Neuronal stem cell (in vitro differentiated cells): ENCODE measurements at places on chromosomes 16 and 17.

DNA sequence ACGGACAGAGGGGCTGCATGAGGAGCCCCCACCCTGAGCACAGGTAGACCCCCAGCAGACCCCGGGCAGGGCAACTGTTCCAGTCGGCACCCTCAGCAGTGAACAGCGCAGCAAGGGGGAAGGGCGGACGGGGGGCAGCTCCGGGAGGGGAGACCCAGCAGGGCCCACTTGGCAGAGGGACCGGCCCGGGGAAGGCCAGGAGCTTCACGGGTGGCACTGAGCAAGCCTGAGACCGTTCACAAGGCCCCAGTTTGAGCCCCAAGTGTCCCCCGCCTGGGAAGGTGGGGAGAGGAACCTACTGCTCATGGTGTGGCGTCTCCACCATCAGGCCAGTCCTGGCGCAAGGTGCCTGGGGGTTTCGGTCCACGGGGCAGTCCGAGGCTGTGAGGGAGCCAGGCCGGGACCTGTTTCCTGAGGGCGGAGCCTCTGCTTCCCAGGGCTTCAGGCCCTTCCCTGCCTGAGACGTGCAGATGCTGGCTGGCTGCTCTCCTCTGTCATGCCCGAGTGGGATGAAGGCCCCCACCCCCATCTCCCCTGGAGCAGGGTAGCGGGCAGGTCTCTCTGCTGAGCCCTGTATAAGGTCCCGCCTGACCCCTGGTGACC, 54.4 kb upstream of the GNG13 start:
- no peak for DNase-seq

DNA sequence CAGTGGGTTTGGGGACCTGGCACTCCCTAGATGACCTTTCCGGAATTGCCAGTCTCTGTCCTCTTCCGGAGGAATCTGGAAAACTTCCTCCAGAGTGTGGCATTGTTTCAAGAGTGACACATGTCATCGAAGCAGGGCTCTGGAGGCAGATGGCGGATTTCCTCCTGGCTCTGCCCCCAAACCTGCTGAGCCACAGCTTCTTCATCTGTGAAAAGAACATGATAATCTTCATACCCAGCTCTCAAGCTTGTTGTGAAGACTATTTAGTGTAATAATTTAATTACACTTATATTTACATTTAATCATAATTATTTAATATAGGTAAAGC, 19.7 kb upstream of the TEX2 start:
- no peak for DNase-seq

GRCh38 chr17:4788807-4789700, at the start of gene GLTPD2:
TSS of gene GLTPD2 (plus strand) at chr17:4788964. CDS start at chr17:4789012, 48 bp downstream.
- DNase-seq, result peak; percentile 29

DNA sequence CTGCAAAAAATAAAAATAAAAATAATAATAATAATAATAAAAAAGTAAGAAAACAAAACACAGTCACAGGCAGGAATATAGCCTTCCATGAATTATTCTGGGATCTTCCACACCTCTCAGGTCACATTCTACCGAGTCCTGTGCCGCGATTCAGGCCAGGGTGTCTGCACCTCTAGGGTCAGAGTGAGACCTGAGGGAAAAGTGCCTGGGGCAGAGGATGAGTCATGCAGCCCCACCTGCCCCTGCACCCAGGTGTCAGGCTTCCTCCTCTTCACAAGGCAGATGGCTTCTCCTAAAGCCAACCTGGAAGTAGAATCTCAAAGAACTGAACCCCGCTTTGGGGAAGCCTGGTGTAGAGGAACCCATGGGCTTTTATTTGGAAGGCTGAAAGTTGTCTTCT, 283.7 kb downstream of the CPPED1 start:
- no peak for DNase-seq

DNA sequence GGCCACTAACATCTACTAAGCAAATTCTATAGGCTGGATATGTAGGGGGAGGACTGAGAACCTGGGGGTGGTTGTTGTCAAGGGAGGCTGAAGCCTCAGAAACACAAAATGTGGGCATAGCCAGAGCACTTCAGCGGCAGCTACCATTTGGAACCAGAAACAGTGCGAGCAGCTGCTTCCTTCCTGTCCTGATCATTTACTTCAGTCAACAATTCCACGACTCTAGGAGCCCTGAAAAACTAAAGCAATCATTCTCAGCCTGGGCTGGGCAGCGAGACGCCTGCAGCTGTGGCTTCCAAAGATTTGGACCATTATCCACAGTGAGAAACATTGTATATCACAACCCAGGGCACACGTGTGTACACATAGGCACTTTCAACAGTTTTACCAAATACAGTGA, 93.9 kb upstream of the WSCD1 start:
- no peak for DNase-seq

- no peak for DNase-seq
Measured at GRCh38 chr16:491220-491919, 36.1 kb upstream of the CAPN15 start.

DNA sequence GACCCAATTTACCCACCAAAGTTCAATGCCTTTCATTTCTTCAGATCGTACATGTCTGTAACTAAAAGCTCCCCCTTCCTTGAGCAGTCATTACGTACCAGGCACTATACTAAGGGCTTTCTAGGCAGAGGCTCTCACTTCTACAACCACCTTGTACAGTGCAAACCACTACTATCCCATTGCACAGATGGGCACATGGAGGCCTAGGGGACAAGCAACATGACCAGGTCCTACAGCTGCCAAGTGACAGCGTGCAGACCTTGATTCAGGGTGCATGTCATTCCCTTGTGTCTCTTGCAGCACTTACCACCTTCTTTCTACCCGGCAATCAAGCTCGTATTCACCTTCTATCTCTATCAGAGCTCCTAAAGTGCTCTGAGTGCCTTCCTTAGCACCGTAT, 382.7 kb downstream of the SOX9 start:
- no peak for DNase-seq

GRCh38 chr16:28289939-28290858, 2.1 kb upstream of the SBK1 start:
- DNase-seq, result no peak

GRCh38 chr17:73560661-73561060, 83.6 kb downstream of the SDK2 start:
- DNase-seq, result no peak

DNA sequence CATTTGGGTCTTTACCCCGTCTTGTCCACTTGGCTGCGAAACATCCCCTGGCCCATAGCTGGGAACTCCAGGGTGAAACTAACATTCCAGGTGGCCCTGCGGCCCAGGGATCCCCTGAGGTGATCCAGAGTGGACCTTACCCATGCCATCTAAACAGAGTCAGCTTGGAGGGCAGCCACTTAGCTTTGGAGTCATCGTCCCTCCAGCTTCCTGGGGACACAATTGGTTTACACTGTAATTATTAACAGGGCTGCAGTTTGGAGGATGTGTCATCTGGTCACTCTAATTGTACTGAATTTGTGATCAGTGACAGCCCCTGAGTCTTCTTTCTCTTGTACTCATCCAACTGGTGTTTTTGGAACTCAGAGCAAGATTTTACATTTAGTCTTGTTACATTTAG, 149.9 kb downstream of the ENGASE start:
- no peak for DNase-seq

DNA sequence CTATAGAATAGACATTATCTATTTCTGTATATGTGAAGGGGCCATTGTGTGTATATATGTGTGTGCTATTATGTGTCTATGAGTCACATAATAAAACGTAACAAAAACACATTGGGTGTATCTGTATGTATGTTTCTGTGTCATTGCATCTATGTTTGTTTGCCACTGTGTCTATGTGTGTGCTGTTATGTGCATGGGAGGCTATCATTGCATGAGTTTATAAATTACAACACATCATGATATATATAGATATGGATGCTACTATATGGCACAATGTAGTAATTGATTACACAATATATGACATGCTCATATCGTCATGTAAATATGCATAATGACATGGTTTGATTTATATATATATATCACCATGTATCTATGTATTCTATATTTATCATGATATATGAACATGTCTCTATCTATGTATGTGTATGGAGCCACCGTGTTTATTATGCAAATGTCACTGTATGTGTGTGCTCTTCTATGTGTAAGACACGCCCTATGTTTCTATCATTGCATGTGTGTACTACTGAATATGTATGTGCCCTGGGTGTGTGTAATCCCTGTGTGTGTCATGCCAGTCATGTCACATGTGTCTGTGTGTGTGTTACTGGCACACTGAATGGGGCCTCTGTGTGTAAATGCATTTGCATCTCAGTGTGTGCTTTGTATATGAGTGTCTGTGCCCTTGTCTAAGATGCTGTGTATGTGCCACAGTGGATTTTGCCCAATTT, 1.4 kb upstream of the TSPOAP1 start:
- DNase-seq, result no peak
